ENCODE measurements at places on chromosomes 7 and 10. TPM values are rescaled to one million over a fixed set of nuclear protein-coding genes. Genes with fewer than 3 reads are reported as not detected.

DNA sequence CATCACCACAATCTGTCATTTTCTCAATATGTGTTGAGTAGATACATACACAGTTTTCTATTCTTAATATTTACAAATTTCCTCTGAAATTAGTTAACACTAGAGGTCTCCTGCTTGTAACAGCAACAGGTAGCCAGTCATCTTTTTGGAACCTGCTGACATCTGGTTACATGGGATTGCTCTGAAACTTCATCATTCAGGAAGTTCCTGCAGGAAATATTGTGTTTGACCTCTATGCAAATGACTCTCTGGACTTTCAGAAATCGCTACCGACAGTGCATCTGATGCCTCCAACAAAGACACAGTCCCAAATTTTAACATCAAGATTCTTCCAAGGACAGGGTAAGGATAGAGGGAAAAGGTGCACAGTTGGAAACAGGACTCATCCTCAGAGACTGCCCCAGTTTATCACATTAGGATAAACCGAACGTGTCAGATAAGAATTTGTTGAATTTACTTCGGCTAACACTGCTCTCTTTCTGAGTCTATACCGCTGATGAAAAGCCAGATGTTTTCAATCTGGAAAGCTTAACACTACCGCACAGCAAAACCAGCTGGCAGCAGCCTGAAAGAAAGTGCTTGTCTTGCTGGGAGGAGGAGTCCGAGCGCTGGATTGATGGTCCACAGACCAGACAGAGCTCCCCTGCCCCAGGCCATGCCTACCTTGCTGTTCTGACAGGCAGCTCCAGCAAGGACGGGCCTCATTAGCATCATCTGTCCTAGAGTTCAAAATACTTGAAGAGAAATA is 633.4 kb downstream of the PARD3 start:
- peak; percentile 70 for DNase-seq

GRCh38 chr7:491292-491957 is 28.2 kb downstream of the PDGFA start:
- no peak for DNase-seq

- DNase-seq, result no peak
These were observed 4.7 kb downstream of the ZDHHC6 start for GRCh38 chr10:112442063-112442462.

DNA sequence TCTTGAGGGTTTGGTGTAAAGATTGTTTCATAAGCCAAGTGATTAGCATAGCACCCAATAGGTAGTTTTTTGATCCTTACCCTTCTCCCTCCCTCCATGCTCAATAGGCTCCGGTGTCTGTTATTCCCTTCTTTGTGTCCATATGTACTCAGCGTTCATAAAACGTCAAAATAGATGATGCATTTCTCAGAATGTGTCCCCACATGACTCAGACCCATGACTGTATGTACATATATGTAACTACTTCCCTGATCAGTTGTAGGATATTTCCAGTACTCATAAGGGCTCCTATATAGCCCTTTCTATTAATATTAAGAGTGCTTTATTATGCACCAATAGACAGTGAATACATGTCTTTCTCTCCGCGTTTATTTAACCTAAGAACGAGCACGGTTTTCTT is 466.9 kb downstream of the KIF20B start:
- DNase-seq, result no peak

The CC2D2B gene
- not detected for total RNA-seq
